Choroid plexus epithelial cell (primary cell): ENCODE measurements at places on chromosomes 13 and 19.

GRCh38 chr13:44174769-44175425 is 198.7 kb upstream of the SERP2 start:
- DNase-seq = peak; percentile 64

GRCh38 chr19:35063940-35064818 is 22.7 kb downstream of the HPN start:
- peak; percentile 75 for DNase-seq

DNA sequence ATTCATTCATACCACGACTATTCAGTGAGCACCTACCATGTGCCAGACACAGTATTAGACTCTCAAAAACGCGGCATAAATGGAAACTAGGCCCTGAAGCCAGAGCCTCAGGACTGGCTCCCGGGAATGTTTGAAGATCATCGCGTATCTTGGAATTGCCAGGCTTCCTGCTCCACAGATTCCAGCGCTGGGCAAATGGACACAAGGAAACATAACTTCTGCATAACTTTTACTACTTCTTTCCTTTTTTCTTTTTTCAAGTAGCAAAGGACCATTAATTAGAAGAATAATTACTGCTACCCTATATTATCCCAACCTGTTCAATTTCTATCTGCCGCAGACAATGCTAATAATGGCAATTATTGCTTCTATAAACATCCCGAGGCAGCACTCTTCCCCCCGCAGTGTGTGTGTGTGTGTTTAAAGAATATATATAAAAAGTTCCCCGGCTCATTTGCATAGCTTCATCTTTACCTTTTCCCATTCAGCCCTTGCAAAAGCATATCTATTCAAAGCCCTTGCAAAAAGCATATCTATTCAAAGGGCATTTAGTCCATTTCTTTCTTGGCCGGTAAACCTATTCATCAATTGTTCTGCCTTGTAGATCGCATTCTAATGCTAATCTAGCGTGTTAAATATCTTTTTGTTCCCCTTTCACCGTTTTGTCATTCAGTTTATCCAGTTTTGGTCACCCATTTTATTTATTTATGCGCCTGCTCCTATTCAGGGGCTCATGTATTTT is 6.1 kb downstream of the SOX21 start:
- no peak for DNase-seq

DNA sequence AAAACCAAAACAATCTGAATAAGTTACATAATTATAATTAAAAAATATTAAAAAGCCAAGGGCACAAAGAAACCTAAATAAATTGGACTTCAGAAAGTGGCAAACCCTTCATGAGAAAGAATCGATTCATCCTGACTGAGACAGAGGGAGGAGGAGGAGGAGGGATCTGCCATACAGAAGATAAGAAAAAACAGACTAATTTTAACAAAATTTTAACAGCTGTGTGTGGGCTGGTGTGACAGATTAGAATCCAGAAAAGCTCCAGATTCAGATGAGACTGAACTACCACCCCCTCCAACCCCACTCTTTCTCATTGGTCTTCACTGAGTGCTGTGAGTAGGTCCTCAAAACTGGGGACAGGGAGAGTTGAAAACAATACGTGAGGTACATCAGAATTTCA is 111.5 kb upstream of the HTR2A start:
- DNase-seq = no peak

DNA sequence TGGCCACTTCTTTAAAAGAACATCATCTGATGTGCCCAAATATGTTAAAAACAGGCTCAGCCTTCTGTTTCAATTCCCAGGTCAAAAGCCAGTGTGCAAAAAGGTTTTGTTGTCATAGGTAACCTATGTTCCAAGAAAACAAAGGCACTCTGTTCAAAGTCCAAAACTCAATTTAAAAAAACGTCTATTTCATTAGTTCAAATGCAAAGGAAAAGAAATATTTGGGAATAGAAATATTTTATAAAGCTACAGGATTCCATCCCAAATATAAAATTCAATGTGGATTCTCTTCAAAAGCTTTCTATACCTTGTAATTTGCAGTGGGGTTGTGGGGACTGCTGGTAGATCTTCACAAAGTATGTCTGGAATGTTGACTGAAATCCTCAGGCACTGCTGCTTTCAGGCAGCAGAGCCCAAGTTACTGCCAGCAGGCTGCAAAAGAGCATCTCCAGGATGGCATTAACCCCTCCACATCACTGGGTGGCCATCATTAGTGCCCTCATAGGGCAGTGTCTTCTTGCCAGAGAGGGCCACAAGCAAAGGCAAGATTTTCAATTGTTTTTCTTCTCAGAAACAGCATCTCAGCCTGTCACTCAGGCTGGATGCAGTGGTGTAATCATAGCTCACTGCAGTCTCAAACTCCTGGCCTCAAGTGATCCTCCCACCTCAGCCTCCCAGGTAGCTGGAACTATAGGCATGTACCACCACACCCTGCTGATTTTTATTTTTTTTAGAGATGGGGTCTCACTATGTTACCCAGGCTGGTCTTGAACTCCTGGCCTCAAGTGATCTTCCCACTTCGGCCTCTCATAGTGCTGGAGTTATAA is 22.8 kb upstream of the STK24 start:
- DNase-seq = peak; percentile 56
